ENCODE measurements at places on chromosomes 6 and 20.

- DNase-seq, result no peak
These were observed 3.8 kb upstream of the PIGU start for GRCh38 chr20:34680586-34681175.

DNA sequence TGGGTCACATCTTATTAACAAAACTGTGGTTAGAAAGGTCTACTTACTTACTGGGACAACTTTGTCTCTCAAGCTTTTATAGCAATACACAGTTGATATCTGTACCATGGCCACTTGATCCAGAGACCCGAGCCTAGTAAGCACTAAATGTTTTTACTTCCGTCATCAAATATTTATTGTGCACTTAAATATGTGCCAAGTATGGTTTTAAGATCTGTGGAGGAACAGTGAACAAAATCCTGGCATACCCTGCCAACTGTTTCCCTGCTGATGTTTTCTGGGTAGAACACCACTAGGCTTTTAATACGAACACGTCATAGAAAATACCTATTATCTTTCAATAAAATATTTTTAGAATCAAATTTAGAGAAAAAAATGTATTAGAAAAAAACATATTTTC lies 574.8 kb downstream of the HACE1 start:
- no peak for DNase-seq

GRCh38 chr20:21360705-21361104 lies 36.6 kb downstream of the NKX2-4 start:
- DNase-seq, result no peak

DNA sequence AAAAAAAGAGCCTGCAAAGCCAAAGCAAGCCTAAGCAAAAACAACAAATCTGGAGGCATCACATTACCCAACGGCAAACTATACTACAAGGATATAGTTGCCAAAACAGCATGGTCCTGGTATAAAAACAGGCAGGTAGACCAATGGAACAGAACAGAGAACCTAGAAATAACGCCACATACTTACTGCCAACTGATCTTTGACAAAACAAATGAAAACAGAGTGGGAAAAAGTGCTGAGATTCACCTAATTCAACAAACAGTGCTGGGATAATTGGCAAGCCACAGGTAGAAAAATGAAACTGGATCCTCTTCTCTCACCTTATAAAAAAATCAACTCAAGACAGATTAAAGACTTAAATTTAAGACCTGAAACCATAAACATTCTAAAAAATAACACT lies 291.8 kb downstream of the RNGTT start:
- DNase-seq, result no peak

GRCh38 chr20:56627122-56628014 lies 1.7 kb upstream of the TFAP2C start:
- DNase-seq, result no peak

GRCh38 chr20:58330249-58330648 lies 20.7 kb downstream of the RAB22A start:
- no peak for DNase-seq

- DNase-seq, result no peak
These were observed 523.6 kb upstream of the EYS start for GRCh38 chr6:66230591-66230990.

GRCh38 chr6:53643481-53643965 lies 22.0 kb downstream of the KLHL31 start:
- DNase-seq, result no peak

DNA sequence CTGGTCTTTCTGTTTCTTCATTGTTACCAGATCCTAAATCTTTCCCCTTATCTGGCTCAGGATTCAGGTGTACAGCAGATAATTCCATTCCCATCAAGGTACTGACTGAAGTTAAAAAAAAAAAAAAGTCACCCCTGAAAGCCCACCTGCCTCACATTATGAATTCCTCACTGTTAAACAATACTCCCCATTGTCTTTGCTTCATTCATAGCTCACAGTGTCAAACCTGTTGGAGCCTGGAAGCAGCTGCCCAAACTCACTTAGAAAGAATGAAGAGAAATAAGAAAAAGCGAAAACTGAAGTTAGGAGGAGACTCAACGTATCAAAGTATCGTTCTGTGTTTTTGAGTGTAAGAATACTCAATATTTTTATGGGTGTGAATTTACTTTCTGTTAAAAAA lies 1.8 kb upstream of the DCBLD1 start:
- DNase-seq, result no peak

DNA sequence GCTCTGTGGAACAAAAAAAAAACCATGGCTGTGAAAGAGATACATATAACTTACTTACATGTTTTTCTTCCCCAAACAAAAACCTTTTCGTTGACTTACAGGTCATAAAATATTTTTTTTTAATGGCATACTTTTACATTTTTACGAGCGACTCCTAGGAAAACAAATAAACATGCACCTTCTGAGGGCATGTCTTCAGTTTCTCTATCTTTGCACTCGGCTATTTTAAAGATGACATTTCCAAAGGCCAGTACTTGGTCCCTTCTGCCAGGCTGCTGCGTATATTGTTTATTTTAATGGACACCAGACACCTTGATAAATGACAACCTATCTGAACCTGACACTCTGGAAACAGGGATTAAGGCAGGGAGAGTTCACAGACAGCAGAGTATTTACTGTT lies 49.4 kb downstream of the PIGU start:
- no peak for DNase-seq

GRCh38 chr6:154249499-154250298 lies 106.9 kb downstream of the IPCEF1 start:
- DNase-seq, result no peak

- DNase-seq, result no peak
These were observed 142.5 kb downstream of the KLHL32 start for GRCh38 chr6:97067045-97067444.

DNA sequence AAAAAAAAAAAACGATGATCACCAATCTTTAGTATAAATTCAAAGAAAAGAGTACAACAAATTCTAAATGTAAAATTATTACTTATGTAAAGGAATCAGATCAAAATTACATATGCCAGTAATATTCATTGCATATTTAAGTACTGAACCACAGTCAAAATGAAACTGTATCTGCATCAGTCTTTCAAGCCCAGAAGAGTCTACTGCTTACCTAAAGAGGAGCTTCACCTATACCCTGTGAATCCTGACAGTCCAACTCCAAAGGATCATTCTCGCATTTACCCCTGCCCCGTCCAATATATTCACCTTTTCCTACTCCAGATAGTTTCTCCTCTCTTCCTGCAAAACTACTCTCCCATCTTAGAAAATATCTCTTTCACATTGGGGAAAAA lies 9.2 kb downstream of the ATG5 start:
- no peak for DNase-seq

GRCh38 chr6:158002249-158002950 lies 20.7 kb downstream of the SYNJ2 start:
- DNase-seq, result no peak

- DNase-seq, result no peak
These were observed 6.7 kb downstream of the NCOA5 start for GRCh38 chr20:46083101-46083500.

DNA sequence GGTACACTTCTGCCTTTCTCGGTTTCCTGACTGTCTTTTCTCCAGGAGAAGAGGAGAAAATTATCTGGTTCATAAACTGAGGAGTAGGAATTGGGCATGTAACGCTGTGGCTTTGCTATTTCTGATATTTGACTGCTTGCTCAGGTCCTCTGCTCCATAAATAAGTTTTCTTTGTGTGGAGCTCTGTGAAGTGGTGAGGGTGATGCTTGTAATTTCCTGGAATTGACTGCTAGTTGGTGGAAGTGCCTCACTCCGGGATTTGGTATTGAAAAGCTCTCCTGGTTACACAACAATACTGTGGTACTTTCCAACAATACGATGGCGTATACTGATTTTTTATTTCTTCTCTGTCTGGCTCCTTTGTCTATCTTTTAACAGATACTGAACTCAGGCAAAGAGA lies 25.1 kb upstream of the LAMA2 start:
- DNase-seq, result no peak

GRCh38 chr6:167403427-167403826 lies 78.5 kb downstream of the TTLL2 start:
- DNase-seq, result no peak

GRCh38 chr6:82331031-82331773 lies 32.4 kb upstream of the TPBG start:
- DNase-seq, result no peak

DNA sequence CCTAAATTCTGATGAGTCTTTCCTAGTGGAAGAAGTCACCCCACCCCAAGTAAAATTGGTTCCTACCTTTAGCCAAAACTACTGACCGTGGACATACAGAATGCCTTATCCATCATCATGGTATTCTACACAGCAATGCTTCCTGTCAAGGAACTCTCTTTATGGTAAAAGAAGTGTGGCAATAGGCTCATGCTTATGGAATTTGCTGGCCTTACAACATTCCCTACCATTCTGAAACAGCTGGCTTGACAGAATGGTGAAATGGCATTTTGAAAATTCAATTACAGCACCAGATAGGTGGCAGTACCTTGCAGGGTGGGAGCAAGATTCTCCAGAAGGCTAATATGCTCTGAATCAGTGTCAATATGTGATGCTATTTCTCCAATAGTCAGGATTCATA lies 41.8 kb upstream of the BACH2 start:
- DNase-seq, result no peak

Data from activated CD8-positive, alpha-beta memory T cell treated with anti-CD3 and anti-CD28 coated beads for 48 hours (primary cell).